ENCODE measurements at places on chromosomes 2 and 18. TPM values are rescaled to one million over a fixed set of nuclear protein-coding genes. Genes with fewer than 3 reads are reported as not detected.

Gene PDE6D
- total RNA-seq = 22.6 TPM

Gene GPBAR1
- total RNA-seq = 37.8 TPM

Gene FOXD4L1
- not detected for total RNA-seq

Gene VAMP5
- 91.6 TPM for total RNA-seq

Gene FIGN
- total RNA-seq = 12.3 TPM

Gene PRSS56
- total RNA-seq = not detected

Gene TEX44
- total RNA-seq = not detected

Gene RNF125
- total RNA-seq = 7.3 TPM

Gene ONECUT2
- not detected for total RNA-seq

Gene AGAP1
- 35.7 TPM for total RNA-seq

Gene RAB27B
- total RNA-seq = not detected

Gene ANKRD62
- not detected for total RNA-seq

Gene IL1B
- total RNA-seq = 2.7 TPM

Gene COL4A4
- total RNA-seq = 2.8 TPM

Gene AQP12B
- total RNA-seq = not detected

Gene XDH
- total RNA-seq = under 0.01 TPM

Gene IL1RL1
- total RNA-seq = 3.9 TPM

Gene PPP1R7
- total RNA-seq = 29.5 TPM

Gene TOGARAM2
- 10.5 TPM for total RNA-seq

Gene ACVR1
- total RNA-seq = 24.7 TPM

Gene HSBP1L1
- 31.6 TPM for total RNA-seq

Gene SMYD1
- total RNA-seq = 3.3 TPM

Gene INHBB
- total RNA-seq = 24.3 TPM

Gene GAREM2
- total RNA-seq = 3.0 TPM

Gene CAPN14
- total RNA-seq = not detected

Gene NGEF
- total RNA-seq = 20.2 TPM

Gene CXCR2
- total RNA-seq = 0.30 TPM

Gene PARD3B
- total RNA-seq = 70.5 TPM

Gene RBM44
- total RNA-seq = 0.30 TPM

Gene CCDC68
- total RNA-seq = 19.7 TPM

Gene DNER
- total RNA-seq = 13.1 TPM

Gene RGPD6
- total RNA-seq = 45.9 TPM

Gene ABCG8
- total RNA-seq = not detected

Gene SANBR
- 12.9 TPM for total RNA-seq

Gene FNDC4
- total RNA-seq = 8.0 TPM

Gene OXER1
- 3.7 TPM for total RNA-seq

Gene LYPD6B
- not detected for total RNA-seq

Gene SLC16A14
- total RNA-seq = 9.8 TPM

Gene RSAD2
- total RNA-seq = 0.30 TPM

Gene LRRTM4
- total RNA-seq = 2.9 TPM

Gene MAL
- total RNA-seq = 200 TPM

Gene FBXO48
- 1.1 TPM for total RNA-seq

Gene CCT7
- 226 TPM for total RNA-seq

Gene NLRC4
- 1.5 TPM for total RNA-seq

Gene CNGA3
- total RNA-seq = not detected

Gene RESP18
- not detected for total RNA-seq

Gene LINC00305
- not detected for total RNA-seq

Gene NEB
- total RNA-seq = 1.2 TPM

Data from tibial nerve (tissue), 4 donors.